Naive thymus-derived CD8-positive, alpha-beta T cell (primary cell): ENCODE measurements at places on chromosomes 16 and 17. TPM values are rescaled to one million over a fixed set of nuclear protein-coding genes. Genes with fewer than 3 reads are reported as not detected.

The TRPV3 gene
- total RNA-seq = 0.13 TPM

The BCL6B gene
- total RNA-seq = not detected

The STAC2 gene
- total RNA-seq = 0.27 TPM

- H3K4me1 ChIP-seq = peaks cover 49% of the 10 kb centered on the region
- no peak for DNase-seq
- no peaks in the 10 kb centered on the region for H3K27me3 ChIP-seq
- peak overlapping the region; percentile 97 for H3K27ac ChIP-seq
Measured at GRCh38 chr17:28948873-28949184, 2.5 kb downstream of the PHF12 start.

DNA sequence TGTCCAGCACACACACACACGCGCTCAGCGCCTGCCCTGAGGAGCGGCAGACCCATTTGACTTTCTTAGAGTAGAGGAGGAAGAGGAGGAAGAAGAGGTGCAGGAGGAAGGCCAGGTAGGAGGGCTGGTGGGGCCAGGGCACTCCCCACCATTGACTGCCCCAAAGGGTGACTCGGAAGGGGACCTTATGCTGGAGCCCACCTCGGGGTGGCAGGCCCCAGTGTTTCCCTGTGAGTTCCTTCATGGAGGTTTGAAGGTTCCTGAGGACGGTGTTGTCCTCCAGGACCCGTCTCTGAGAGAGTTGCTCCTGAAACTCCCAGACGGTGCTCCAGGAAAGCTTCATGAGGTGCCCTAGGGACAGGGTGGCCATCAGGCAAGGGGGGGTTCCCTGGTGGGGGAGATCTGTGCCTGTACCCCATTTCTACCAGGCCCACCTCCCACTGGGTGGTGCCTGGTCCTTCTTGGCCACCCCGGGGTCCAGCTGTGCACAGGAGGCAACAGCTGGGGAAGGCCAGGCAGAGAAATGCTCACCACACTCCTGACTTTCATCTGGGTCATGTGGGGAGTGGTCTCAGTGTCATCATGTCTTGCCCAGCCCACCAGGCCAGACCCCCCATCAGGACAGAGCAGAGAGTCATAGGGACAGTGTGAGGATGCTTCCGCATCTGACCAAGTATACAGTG is 89.5 kb downstream of the TNFRSF13B start:
- H3K27me3 ChIP-seq = peaks cover 3% of the 10 kb centered on the region
- no peaks in the 10 kb centered on the region for H3K4me1 ChIP-seq
- H3K27ac ChIP-seq = no peak overlapping the region
- no peak overlapping the region for H3K4me3 ChIP-seq
- DNase-seq = no peak

- no peak overlapping the region for H3K27ac ChIP-seq
- H3K27me3 ChIP-seq = no peaks in the 10 kb centered on the region
- peaks cover 33% of the 10 kb centered on the region for H3K4me1 ChIP-seq
- no peak for DNase-seq
Measured at GRCh38 chr16:88768071-88768783, 16.8 kb downstream of the PIEZO1 start.
